Activated CD4-positive, alpha-beta T cell treated with anti-CD3 and anti-CD28 coated beads, Interleukin-2, amount 10 ng/mL, durations not matched to agents 7 days and 5 days (primary cell): ENCODE measurements at places on chromosomes 3 and 15. TPM values are rescaled to one million over a fixed set of nuclear protein-coding genes. Genes with fewer than 3 reads are reported as not detected.

GRCh38 chr3:191499307-191500080 lies 38.5 kb downstream of the PYDC2 start:
- DNase-seq, result no peak

DNA sequence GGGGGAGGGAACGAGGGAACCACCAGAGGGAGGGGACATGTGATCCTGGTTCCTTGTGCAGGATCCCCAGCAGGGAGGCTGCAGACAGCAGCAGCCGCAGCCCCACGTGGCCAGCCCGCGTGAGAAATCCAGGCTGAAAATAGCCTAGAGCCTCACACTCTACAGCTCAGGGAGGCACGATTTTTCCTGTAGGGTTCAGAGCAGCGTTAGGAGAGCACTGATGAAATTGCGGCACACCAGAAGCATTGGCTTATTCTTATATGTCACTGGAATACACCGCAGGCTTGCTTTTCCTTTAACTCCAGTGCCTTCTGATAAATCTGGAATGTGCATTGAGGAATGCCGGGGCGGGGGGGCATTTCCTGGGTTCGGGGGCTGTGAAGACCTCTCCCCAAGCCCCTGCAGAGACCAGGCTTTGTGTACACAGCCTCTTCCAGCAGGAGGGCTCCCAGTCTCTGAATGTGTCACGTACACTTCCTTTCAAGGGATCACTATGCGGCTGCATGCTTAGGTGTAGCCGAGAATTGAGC lies 193.0 kb downstream of the ATP10A start:
- no peak for DNase-seq

DNA sequence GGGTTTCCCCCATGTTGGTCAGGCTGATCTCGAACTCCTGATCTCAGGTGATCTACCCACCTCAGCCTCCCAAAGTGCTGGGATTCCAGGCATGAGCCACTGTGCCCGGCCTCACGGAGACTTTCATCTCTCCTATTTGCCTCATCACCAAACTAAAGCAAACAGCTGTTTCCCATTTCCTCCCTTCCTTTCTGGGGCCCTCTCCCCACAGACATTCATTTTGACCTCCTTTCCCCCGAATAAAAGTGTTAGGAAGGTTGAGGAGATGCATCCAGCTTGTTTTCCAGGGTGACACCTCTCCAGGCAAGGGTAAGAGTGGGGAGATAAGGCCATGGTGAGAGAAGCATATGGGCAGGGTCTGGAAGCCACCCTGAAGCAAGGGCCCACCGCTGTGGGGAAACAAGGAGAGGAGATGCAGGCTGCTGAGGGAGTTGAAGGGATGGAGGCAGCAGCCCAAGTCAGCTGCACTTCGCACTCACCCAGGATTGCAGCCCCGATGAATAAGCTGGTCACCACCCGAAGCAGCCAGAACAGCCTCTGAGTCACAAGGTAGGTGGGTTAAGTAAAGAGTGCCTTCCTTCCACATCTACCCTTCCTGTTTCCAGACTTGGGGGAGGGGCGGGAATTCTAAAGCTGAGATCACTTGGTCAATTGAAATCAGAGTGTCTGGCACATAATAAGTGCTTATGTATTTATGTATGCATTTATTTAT lies 7.7 kb downstream of the DUOXA2 start:
- no peak for DNase-seq

DNA sequence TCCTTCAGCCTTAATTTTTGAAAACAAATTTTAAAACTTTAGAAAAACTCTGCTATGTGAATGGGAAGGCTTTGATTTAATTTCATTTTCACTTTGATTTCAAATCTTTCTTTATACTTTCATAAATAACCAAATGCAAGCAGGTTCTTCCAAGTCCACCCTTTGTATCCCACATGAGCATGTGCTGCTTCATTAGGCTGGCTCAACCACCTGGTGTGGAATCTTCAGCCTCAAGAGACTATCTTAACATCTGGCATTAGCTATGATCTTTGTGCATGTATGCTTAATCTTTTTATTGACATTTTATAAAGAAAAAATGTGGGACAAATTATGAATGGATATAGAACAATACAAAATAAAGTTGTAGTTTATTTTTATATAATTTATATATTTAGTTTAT lies 81.8 kb upstream of the MLF1 start:
- no peak for DNase-seq

GRCh38 chr15:73892446-73893226 lies 19.3 kb downstream of the TBC1D21 start:
- no peak for DNase-seq

GRCh38 chr3:52134761-52135160 lies 19.5 kb downstream of the POC1A start:
- DNase-seq, result no peak

DNA sequence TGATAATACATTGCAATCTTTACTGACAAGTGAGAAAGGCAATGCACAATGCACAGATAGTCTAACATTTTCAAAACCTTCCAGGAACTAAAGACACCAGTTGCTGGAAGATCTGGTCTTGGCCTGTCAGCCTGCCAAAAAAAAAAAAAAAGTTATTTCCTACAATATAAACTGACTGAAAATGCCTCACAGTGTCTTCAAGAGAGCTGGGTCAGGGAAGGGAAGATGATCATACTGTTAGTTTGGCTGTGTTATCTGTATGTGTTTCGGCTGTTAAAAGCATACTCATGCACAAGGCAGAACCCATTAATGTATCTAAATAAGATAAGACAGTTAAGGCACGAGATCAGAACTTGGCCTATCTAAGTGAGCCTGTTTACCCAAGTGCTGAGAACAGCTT lies 673.4 kb downstream of the MECOM start:
- no peak for DNase-seq

TMF1 gene
- 43.0 TPM for total RNA-seq

DNAH12 gene
- 0.06 TPM for total RNA-seq

ST8SIA2 gene
- not detected for total RNA-seq

SPINT1 gene
- 1.7 TPM for total RNA-seq

MEIS2 gene
- total RNA-seq, result not detected
